ENCODE measurements at places on chromosomes 3 and 15.

- DNase-seq: no peak
These were observed 116.5 kb downstream of the RBMS3 start for GRCh38 chr3:29397406-29397805.

DNA sequence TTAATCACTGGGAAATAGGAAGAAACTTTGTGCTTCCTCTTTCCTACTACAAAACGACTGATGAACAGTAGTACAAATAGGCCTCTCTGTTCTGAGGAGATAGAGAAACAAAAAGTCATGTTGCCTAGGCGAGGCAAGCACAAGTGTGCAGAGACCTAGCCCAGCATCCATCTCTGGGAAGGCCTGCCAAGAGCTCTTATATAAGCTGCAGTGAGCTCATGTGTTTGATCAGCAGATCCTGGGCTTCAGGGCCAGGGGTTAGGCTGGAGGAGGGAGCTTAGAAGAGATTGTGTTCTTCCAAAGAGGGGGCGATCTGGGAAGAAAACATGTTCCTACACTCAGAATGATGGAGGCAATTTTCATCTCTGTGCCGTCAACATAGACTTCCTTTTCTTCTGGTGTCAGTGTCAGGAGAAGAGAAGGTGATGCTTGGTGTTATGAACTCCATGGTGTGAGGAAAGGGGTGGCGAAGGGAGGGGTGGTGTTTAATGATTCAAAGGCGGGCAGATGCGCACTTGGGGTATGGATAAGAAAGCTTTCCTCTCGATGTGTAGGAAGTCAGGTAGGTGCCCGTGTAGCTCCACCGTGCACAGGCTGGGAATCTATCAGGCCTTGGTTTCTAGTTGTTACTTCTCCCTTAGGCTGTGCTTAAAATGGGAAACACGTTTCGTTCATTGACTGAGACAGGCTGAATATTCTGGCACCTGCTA is 29.5 kb upstream of the ETV5 start:
- no peak for DNase-seq

DNA sequence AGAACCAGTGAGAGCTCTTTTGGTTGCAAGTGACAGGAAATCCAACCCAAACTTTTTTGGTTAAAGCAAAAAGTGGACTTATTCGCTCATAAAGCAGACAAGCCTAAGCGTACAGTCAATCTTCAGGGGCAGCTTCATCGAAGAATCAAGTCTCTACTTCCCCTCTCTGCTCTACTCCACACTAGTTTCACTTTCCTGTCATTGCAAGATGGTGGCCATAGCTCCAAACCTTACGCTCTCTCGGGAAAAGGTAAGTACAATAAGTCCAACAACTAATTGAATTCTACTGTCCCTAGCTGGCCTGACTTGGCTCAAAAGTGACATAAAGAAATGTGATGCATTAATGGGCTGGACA is 24.9 kb upstream of the ZNF710 start:
- DNase-seq: no peak

- no peak for DNase-seq
These were observed 32.8 kb downstream of the PLSCR1 start for GRCh38 chr3:146511402-146512134.

DNA sequence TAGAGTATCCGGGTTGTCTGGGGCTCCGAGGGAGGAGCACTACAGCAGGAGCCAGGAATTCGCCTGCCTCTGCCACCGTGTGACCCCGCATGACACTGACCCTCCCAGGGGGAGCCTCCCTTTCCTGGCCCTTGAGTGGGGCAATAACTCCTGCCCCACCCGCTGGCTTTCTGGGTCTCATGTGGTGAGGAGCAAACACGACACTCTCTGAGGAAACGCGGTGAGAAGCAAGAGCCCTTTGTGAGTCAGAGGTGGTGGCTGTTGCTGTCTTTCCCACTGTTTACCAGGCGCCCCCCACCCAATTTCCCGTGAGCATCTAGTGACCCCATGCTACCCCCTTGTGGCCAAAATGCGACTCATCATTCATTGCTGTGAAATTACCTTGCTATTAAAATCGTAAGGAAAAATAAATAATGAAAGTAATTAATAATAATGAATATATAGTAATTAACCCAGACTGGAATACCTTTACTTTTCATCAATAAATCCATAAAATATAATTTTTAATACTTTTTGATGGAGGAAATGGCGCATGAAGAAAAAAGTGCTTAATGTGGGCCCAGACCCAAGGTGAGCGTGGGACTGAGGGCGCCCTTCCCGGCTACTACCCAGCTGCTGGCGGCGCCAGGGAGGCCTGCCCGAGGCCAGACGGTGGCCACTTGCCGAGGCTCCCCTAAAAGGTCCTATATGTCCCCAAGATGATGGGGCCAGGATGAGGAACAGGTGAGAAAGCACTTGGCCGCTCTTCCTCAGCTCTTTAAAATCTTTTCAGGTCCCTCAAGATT is 29.3 kb downstream of the CCNL1 start:
- DNase-seq: peak; percentile 77

- no peak for DNase-seq
These were observed 128.6 kb upstream of the ADPGK start for GRCh38 chr15:72912121-72912520.

GRCh38 chr3:129106320-129106719 is 15.3 kb downstream of the RAB43 start:
- DNase-seq: no peak

DNA sequence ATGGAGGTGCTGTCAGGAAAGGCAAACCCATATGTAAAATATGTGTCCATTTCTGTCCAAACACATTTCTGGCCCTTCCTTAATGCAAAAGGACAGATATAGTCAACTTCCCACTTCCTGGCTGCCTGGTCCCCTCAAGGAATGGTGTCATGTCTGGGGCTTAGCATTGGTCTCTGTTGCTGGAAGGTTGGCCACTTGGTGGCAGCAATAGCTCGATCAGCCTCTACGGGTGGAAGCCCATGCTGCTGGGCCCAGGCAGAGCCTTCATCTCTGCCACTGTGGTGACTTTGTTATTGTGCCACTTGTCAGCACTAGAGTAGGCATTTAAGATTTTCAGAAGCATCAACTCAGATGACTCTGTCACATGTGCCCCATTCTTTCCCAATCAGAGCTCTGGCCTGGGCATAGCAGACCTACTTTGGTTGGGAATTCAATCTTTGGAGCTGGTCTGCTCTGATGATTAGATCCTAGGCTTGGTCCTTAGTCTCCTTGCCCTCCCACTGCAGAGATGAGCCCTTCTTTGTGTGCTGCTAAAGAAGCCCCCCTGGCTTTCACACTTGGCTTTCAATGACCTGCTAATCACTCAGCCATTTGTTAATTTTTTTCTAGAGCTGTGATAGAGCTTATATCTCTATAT is 51.0 kb upstream of the SPSB4 start:
- DNase-seq: peak; percentile 29

DNA sequence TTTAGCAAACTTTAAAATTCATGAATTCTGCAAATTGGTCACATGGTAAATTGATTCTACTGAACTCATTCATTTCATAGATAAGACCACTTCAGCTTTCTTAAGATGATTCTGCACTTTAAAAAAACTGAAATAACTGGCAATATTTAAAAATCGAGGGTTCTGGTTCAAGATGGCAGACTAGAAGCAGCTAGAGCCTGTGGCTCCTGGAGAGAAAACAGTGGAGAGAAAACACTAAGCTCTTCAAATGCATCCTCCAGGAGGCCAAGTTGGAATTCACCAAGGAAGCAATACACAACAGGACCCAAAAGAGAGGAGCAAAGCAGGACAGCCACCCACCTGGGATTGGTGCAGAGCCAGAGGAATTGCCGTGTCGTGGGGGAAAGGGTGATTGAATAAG is 132.1 kb downstream of the SPATA16 start:
- DNase-seq: no peak

DNA sequence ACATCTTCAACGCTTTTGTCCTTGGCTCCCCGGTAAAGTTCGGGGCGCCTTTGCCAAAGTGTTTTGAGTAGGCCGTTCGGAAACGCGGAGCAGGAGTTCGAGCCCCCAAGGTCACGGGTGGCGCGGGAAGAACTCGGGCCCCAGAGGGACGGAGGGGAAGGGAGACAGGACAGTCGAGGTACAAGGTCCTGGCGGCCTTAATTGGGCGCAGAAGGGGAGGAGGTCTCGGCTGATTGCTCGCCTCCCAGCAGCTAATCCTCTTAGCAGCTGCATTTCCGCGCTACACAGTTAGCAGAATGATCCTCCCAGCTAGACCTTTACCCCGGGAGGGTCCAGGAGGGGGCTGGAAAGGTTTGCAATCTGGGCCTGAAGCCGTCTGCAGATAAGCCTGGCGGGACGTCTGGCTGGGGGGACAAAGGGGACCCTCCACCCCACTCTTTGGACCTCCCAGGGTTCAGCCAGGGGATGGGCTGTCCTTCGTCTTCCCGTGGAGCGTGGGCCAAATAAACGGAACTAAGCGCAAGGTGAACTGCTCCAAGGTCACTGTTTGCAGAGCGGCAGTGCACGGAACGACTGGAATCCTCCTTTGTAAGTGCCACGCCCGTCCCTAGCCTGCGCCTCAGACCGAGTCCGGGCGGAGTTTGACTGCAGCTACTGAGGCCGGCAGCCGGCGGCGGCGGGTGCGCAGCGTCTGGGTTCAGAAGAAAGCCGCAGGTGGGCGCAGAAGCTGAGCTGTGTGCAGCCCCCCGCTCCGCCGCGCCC is 7.2 kb downstream of the EOMES start:
- no peak for DNase-seq

GRCh38 chr3:169454060-169454317 is 209.5 kb downstream of the MECOM start:
- no peak for DNase-seq

DNA sequence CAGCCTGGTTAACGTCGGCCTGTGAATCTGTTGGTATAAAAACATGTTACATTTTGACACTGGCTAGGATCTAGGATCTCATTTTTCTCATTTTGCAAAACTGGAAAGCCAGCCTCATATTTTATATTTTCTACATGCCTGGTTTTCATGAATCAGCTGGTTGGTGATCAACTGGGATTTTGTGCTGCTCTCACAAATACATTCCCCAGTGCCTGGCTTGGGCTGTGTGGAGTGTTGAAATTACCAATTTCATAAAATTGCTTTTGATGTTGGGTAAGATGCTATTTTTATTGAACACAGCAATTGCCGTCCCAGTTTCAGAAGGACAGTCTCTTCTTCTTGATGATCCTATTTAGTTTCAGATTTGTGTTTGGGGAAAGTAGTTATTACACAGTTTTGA is 604.3 kb downstream of the TAFA4 start:
- no peak for DNase-seq

- no peak for DNase-seq
These were observed 63.1 kb downstream of the MAP6D1 start for GRCh38 chr3:183762304-183762703.

- no peak for DNase-seq
These were observed 178.6 kb upstream of the TRIM42 start for GRCh38 chr3:140499114-140499757.

DNA sequence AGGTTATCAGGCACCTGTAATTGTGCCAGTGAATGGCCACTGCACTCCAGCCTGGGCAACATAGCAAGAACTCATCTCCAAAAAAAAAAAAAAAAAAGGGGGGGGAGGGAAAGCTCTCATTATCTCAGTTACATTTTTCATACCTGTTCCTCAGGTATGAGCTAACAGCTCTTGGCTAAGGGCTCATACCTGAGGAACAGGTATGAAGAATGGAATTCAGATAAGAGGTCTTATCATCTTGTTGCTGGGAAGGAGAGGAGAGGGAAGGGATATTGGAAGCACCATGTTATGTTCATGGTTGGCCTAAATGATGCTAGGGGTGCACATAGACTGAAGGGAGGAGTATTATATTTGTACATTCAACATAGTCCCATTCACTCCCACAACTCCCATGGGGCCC is 2.6 kb downstream of the SLC15A2 start:
- DNase-seq: no peak

DNA sequence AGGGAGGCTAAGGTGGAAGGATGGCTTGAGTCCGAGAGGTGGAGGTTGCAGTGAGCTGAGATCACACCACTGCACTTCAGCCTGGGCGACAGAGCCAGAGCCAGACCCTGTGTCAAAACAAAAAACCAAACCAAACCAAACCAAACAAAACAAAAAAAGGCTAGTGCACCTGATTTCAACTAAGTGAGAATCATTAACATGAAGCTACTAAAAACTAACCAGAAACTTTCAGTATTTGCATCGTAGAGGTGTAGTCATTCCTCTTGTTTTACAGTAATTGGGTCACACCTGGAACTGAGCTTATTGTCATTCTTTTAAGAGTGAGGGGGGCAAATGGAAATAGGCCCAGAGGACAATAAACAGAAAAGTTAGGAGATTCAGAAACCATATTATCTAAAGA is 58.5 kb downstream of the ST6GAL1 start:
- DNase-seq: no peak

Measured in activated CD4-positive, alpha-beta T cell treated with anti-CD3 and anti-CD28 coated beads for 4 hours (primary cell).